Activated naive CD8-positive, alpha-beta T cell treated with anti-CD3 and anti-CD28 coated beads for 36 hours (primary cell): ENCODE measurements at places on chromosomes 1 and 21. TPM values are rescaled to one million over a fixed set of nuclear protein-coding genes. Genes with fewer than 3 reads are reported as not detected.

GRCh38 chr1:14543191-14543840 is 55.2 kb upstream of the KAZN start:
- H3K4me3 ChIP-seq, result no peak overlapping the region
- H3K36me3 ChIP-seq, result no peaks in the 10 kb centered on the region
- DNase-seq, result no peak
- H3K4me1 ChIP-seq, result no peaks in the 10 kb centered on the region
- H3K27ac ChIP-seq, result no peak overlapping the region

- no peaks in the 10 kb centered on the region for H3K4me1 ChIP-seq
- no peak overlapping the region for H3K27ac ChIP-seq
- DNase-seq, result no peak
- H3K36me3 ChIP-seq, result no peaks in the 10 kb centered on the region
Measured at GRCh38 chr1:172733815-172734214, 74.9 kb downstream of the FASLG start.

- no peak overlapping the region for H3K27ac ChIP-seq
- DNase-seq, result no peak
- H3K27me3 ChIP-seq, result no peaks in the 10 kb centered on the region
- no peak overlapping the region for H3K4me3 ChIP-seq
- H3K36me3 ChIP-seq, result no peaks in the 10 kb centered on the region
Measured at GRCh38 chr1:195939844-195940243, 668.4 kb downstream of the KCNT2 start.

- H3K4me1 ChIP-seq, result no peaks in the 10 kb centered on the region
- H3K36me3 ChIP-seq, result no peaks in the 10 kb centered on the region
- H3K27ac ChIP-seq, result no peak overlapping the region
- H3K27me3 ChIP-seq, result peaks cover 32% of the 10 kb centered on the region
- DNase-seq, result no peak
Measured at GRCh38 chr1:111364690-111365089, 62.8 kb downstream of the OVGP1 start.

- no peak overlapping the region for H3K27ac ChIP-seq
- H3K36me3 ChIP-seq, result peaks cover 3% of the 10 kb centered on the region
- no peak for DNase-seq
- H3K4me3 ChIP-seq, result no peak overlapping the region
- H3K4me1 ChIP-seq, result peaks cover 28% of the 10 kb centered on the region
Measured at GRCh38 chr21:45821315-45821962, 160.1 kb upstream of the COL6A1 start.

- no peak overlapping the region for H3K4me3 ChIP-seq
- H3K4me1 ChIP-seq, result peaks cover 14% of the 10 kb centered on the region
- no peaks in the 10 kb centered on the region for H3K27me3 ChIP-seq
- H3K27ac ChIP-seq, result no peak overlapping the region
Measured at GRCh38 chr1:154720328-154721297, 112.6 kb upstream of the ADAR start.

- no peak for DNase-seq
- H3K27ac ChIP-seq, result no peak overlapping the region
- H3K27me3 ChIP-seq, result no peaks in the 10 kb centered on the region
- no peak overlapping the region for H3K4me3 ChIP-seq
- H3K4me1 ChIP-seq, result peaks cover 26% of the 10 kb centered on the region
Measured at GRCh38 chr1:32303358-32303757, 11.5 kb downstream of the HDAC1 start.

- no peak for DNase-seq
- H3K27ac ChIP-seq, result no peak overlapping the region
- no peak overlapping the region for H3K4me3 ChIP-seq
- peaks cover 13% of the 10 kb centered on the region for H3K27me3 ChIP-seq
- no peaks in the 10 kb centered on the region for H3K36me3 ChIP-seq
Measured at GRCh38 chr1:231481289-231481688, 47.2 kb upstream of the TSNAX start.

- peak overlapping the region; percentile 12 for H3K27ac ChIP-seq
- peaks cover 3% of the 10 kb centered on the region for H3K36me3 ChIP-seq
- peaks cover 27% of the 10 kb centered on the region for H3K4me1 ChIP-seq
- no peak for DNase-seq
Measured at GRCh38 chr1:244968471-244968871, 104.1 kb upstream of the HNRNPU start.

DNA sequence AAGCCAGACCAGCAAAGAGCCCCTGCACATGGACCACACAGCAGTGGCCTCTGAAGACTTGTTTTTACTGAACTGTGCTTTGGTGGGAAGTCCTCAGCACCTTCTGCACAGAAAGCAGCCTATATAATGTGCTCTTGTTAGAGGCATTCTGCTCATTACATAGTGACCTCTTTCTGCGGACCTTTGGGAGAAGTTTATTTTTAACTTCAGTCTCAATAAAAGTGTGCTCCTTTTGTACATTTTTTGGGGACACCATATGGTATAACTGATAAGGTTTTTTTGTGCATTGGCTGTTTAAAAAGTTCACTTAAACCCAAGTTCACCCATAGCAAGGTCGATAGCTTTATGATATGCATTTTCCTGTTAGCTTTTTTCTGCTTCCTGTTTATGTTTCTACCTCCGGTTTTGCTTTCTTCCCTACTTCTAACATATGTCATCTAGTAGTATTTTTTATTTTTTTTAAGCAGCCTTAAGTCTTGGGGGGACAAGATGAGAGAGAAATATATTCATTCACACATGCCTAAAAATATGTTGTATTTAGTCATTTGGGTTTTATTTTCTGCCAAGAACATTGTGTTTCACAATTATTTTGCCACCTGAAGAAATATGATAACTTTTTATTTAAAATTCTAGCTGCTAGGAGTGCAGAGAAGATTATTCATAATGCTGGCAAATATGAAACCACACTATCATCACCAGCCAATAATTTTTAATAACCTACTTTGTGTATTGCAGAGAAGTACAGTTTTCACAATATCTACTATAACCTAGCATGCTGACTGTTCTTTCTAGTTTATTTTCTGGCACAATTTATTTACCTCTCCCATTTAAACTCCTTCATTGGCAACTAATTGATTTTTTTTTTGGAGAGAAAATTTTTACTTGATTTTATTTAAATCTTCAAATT is 22.9 kb upstream of the SLC19A2 start:
- no peak overlapping the region for H3K27ac ChIP-seq
- DNase-seq, result no peak
- H3K27me3 ChIP-seq, result no peaks in the 10 kb centered on the region
- peaks cover 18% of the 10 kb centered on the region for H3K36me3 ChIP-seq
- H3K4me3 ChIP-seq, result no peak overlapping the region

DNA sequence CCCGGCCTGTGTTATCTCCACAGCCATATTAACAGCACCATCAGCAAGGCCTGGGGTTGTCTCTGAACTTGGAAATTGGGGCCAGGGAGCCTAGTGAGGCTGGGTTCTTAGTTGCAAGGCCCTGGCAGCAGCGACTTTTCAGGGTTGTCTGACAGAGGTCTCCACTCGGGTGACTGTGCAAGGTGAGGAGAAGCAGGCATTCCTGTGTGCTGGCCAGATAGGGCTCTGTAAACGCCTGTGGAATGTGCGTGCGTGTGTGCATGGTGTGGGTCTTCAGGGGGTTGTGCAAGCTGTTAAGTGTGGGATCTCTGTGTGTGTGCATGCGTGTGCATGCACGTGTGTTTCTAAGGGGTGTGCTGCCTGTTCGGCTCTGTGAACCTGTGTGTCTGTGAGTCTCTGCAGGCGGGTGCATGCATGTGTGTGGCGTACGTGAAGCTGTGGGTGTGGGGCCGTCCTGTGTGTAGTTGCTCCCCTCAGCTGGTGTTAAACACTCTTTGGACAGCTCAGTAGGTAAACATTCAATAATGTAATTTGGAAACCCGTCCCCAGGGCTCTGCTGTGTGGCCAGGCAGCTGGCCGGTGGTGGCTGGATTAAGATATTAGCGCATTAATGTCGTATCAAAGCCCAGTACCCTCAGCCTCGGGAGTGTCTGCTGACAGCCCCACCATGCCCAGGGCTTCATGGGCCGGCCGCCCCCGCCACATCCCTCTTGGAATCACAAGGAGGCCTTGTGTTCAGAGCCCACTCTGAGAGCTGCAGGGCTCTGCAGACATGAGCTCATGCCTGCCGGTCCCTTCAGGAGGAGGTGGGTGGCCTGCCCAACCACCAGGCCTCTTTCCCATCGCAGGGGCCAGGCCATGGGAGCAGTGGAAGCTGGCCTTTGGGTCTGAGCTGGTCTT is 189.9 kb downstream of the FOXD2 start:
- DNase-seq, result no peak
- no peak overlapping the region for H3K4me3 ChIP-seq
- peaks cover 8% of the 10 kb centered on the region for H3K27me3 ChIP-seq
- no peak overlapping the region for H3K27ac ChIP-seq
- no peaks in the 10 kb centered on the region for H3K4me1 ChIP-seq

DNA sequence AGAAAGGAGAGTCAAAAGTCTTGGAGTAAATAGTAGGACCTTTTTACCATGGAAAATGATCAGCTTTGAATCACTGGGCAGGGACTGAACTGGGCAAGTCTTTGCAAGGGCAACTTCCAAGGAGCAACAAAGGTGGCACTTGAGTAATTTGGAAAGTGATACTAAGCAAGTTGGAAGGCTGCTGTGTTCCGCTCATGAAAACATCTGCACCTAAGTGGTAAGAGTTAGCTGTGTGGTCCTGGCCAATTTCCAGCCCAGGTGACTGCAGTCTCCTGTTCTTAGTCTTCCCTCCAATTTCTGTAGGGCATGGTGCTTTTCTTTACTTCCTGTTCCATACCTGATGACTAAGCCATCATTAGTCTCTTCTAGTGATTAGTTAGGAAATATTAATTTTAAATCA is 35.5 kb upstream of the PRDM2 start:
- peaks cover under 1% of the 10 kb centered on the region for H3K36me3 ChIP-seq
- H3K27ac ChIP-seq, result no peak overlapping the region
- no peaks in the 10 kb centered on the region for H3K27me3 ChIP-seq
- H3K4me1 ChIP-seq, result peaks cover 12% of the 10 kb centered on the region
- DNase-seq, result no peak

DNA sequence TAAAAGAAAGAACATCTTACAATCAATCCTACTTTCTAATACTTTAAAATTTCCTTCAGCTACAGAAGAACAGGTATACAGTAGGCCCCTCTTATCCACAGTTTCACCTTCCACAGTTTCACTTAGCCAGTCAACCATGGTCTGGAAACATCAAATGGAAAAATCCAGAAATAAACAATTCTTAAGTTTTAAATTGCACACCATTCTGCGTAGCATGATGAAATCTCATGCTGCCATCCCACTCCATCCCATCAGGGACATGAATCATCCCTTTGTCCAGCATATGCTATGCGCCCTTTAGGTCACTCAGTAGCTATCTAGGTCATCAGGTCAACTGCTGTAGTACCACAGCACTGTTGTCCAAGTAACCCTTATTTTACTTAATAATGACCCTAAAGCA is 67.7 kb downstream of the HSF2BP start:
- no peak overlapping the region for H3K27ac ChIP-seq
- no peak for DNase-seq
- H3K36me3 ChIP-seq, result no peaks in the 10 kb centered on the region
- H3K4me3 ChIP-seq, result no peak overlapping the region
- no peaks in the 10 kb centered on the region for H3K4me1 ChIP-seq
- H3K27me3 ChIP-seq, result no peaks in the 10 kb centered on the region

GRCh38 chr1:80656641-80657040 is 1144.1 kb upstream of the ADGRL2 start:
- no peaks in the 10 kb centered on the region for H3K27me3 ChIP-seq
- H3K36me3 ChIP-seq, result no peaks in the 10 kb centered on the region
- H3K27ac ChIP-seq, result no peak overlapping the region

GRCh38 chr1:3337798-3338724 is 116.4 kb upstream of the ARHGEF16 start:
- H3K4me1 ChIP-seq, result no peaks in the 10 kb centered on the region
- no peaks in the 10 kb centered on the region for H3K36me3 ChIP-seq
- DNase-seq, result no peak
- no peak overlapping the region for H3K27ac ChIP-seq

GRCh38 chr1:93593854-93594602 is 87.6 kb downstream of the BCAR3 start:
- no peak for DNase-seq
- H3K4me1 ChIP-seq, result peaks cover 18% of the 10 kb centered on the region
- H3K27ac ChIP-seq, result no peak overlapping the region
- H3K27me3 ChIP-seq, result no peaks in the 10 kb centered on the region

GRCh38 chr21:35256468-35256988 is 207.4 kb upstream of the RUNX1 start:
- no peak overlapping the region for H3K27ac ChIP-seq
- H3K36me3 ChIP-seq, result peaks cover 3% of the 10 kb centered on the region
- no peaks in the 10 kb centered on the region for H3K27me3 ChIP-seq
- peaks cover 8% of the 10 kb centered on the region for H3K4me1 ChIP-seq
- DNase-seq, result no peak

DNA sequence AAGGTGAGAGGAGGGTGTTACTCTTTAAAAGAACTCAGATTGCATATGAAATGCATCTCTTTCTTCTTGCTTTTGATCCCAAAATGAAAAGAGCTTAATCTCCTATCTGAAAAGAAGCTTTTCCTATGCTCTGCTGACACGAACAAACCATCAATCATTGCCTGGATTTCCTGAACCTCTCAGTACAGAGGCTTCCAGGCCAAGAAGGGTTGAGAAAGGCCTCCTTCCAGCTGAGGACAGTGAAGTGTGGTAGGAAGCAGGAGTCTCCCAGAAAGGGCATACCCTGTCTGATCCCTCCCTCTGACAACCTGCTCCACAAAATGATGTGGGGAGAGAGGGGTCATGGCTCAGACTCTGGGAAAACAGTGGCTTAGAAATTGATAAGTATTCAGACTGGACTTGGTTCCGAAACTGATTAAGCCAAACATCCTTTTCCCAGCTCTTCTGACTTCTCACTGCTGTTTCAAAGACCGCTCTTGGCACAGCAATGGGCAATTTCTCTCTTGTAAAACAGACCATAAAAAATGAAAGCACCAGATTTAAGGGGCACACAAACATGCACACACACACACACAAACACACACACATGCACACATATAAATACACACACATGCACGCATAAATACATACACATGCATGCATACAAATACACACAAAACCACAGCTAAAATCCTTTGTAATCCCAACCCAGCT is 310.3 kb downstream of the SIPA1L2 start:
- no peaks in the 10 kb centered on the region for H3K36me3 ChIP-seq
- H3K4me3 ChIP-seq, result no peak overlapping the region
- no peak for DNase-seq
- peaks cover 3% of the 10 kb centered on the region for H3K27me3 ChIP-seq
- no peak overlapping the region for H3K27ac ChIP-seq
- no peaks in the 10 kb centered on the region for H3K4me1 ChIP-seq

The WNT9A gene
- not detected for total RNA-seq

The L1TD1 gene
- 0.41 TPM for total RNA-seq

The PERM1 gene
- total RNA-seq, result not detected

The USP21 gene
- 25.4 TPM for total RNA-seq

The THEM5 gene
- not detected for total RNA-seq

The CLCA4 gene
- total RNA-seq, result not detected

The S100A12 gene
- not detected for total RNA-seq

The FALEC gene
- not detected for total RNA-seq

The FAM78B gene
- total RNA-seq, result 0.62 TPM

The NBPF3 gene
- total RNA-seq, result 4.2 TPM

The LZIC gene
- total RNA-seq, result 31.4 TPM

The SLAMF9 gene
- not detected for total RNA-seq

The USH2A gene
- total RNA-seq, result not detected

The TSPAN2 gene
- 0.16 TPM for total RNA-seq

The GCSAML gene
- 3.1 TPM for total RNA-seq

The MFN2 gene
- total RNA-seq, result 84.2 TPM
